WTC11 (cell line): ENCODE measurements at places on chromosomes 4 and X.

DNA sequence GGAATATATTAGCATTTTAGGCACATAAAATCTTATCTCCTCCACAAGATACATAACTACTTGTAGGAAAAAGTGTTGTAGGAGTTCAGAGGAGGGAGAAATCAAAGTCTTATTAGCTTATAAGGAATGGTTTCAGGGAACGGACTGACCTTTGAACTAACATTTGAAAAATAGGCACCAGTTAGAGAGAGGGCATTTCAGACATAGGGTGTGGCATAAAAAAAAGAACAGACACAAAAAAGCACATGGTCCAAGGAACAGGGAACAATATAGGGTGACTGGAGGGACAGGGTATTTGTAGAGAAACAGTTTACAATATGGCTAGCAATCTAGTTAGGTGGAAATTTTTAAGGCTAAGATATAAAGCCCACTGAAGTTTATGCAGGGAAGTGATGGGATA, 6.4 kb downstream of the ABCB7 start:
- H3K27ac ChIP-seq: no peak overlapping the region
- H3K36me3 ChIP-seq: peaks cover 17% of the 10 kb centered on the region
- no peak overlapping the region for H3K4me3 ChIP-seq
- DNase-seq: no peak
- peaks cover 13% of the 10 kb centered on the region for H3K4me1 ChIP-seq
- no peaks in the 10 kb centered on the region for H3K27me3 ChIP-seq

- H3K4me1 ChIP-seq: 0 out of 2 replicates have a peak, but pooled peaks cover 3% of the 10 kb centered on the region
- no peak overlapping the region for H3K27ac ChIP-seq
- no peaks in the 10 kb centered on the region for H3K27me3 ChIP-seq
- H3K4me3 ChIP-seq: no peak overlapping the region
- DNase-seq: no peak
Observed at GRCh38 chr4:187814737-187815465, 180.7 kb upstream of the ZFP42 start.

- peaks cover 5% of the 10 kb centered on the region for H3K36me3 ChIP-seq
- DNase-seq: no peak
- no peaks in the 10 kb centered on the region for H3K27me3 ChIP-seq
- no peak overlapping the region for H3K4me3 ChIP-seq
Observed at GRCh38 chrX:113892401-113892800, 691.5 kb upstream of the HTR2C start.

GRCh38 chr4:109939190-109939589, 26.5 kb downstream of the EGF start:
- no peak for DNase-seq
- no peaks in the 10 kb centered on the region for H3K4me1 ChIP-seq
- no peaks in the 10 kb centered on the region; the same call in 1 of the 2 replicates for H3K27me3 ChIP-seq
- no peak overlapping the region for H3K27ac ChIP-seq
- no peak overlapping the region for H3K4me3 ChIP-seq
- no peaks in the 10 kb centered on the region for H3K36me3 ChIP-seq

- no peaks in the 10 kb centered on the region for H3K36me3 ChIP-seq
- H3K27ac ChIP-seq: no peak overlapping the region
- no peak overlapping the region for H3K4me3 ChIP-seq
- peaks cover 9% of the 10 kb centered on the region for H3K4me1 ChIP-seq
- DNase-seq: no peak
Observed at GRCh38 chrX:22665818-22666217, 333.9 kb upstream of the DDX53 start.

DNA sequence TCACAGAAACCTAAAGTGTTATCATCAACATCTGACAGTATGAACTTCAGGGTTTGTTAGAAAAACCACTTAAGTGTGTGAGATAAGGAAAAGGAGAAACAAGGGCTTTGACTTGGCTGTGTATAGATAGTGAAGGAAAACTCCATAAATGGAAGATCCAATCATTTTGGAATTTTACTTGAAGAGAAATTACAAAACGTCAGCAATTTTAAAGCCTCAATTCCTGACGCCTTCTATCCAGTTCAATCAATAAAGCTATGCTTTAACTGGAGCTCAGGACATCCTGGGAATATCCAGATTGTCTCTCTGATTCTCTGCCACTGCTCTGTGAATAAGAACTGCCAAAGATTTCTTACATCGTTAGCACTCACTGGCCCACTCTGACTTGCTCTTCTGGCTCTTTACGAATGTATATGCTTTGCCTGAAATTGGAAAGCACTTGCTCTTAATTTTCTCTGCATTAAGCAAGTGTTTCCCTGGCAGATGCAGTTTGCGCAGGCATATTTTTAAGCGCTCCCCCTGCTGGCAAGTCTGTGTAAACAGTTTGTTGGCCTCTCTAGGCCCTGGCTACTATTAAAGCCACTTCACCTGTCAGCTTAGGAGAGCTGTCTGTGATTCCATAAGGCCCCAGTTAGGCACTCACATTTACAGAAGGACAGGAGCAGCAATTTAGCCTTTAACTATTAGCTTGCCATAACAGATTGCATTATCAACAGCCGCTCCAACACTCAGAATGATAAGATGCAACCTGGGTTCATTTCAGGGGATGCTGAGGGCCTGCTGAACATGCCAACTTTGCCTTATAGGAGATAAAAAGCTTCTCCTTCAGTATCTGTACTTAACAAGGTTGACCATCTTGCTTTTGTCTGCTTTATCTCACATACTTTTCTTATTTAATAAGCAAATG, 251.4 kb upstream of the DDX53 start:
- DNase-seq: peak; percentile 50
- H3K4me3 ChIP-seq: no peak overlapping the region
- H3K36me3 ChIP-seq: no peaks in the 10 kb centered on the region
- no peaks in the 10 kb centered on the region for H3K4me1 ChIP-seq
- no peaks in the 10 kb centered on the region for H3K27me3 ChIP-seq
- H3K27ac ChIP-seq: no peak overlapping the region
